ENCODE measurements at places on chromosomes 12 and 14. TPM values are rescaled to one million over a fixed set of nuclear protein-coding genes. Genes with fewer than 3 reads are reported as not detected.

The HOTAIR gene
- total RNA-seq, result not detected

The CD27 gene
- total RNA-seq, result not detected

The XRCC3 gene
- total RNA-seq, result 18.1 TPM

The TMEM30B gene
- 3.8 TPM for total RNA-seq

The MLXIP gene
- 15.4 TPM for total RNA-seq

The OAS1 gene
- total RNA-seq, result 7.8 TPM

The MORN3 gene
- 0.63 TPM for total RNA-seq

The MUCL1 gene
- total RNA-seq, result not detected

The GLT8D2 gene
- 46.0 TPM for total RNA-seq

The GUCY2C gene
- total RNA-seq, result not detected

The FGF23 gene
- not detected for total RNA-seq

The WSCD2 gene
- total RNA-seq, result not detected

The HSPB8 gene
- total RNA-seq, result 7.7 TPM

The RHOF gene
- 10.9 TPM for total RNA-seq

The MYH6 gene
- not detected for total RNA-seq

The TMEM119 gene
- total RNA-seq, result 164 TPM

The SLC10A1 gene
- not detected for total RNA-seq

The OR6C76 gene
- not detected for total RNA-seq

The PLEKHH1 gene
- total RNA-seq, result 0.45 TPM

The OR4K17 gene
- not detected for total RNA-seq

The PPP2R3C gene
- 26.2 TPM for total RNA-seq

The RAD51AP1 gene
- total RNA-seq, result 2.9 TPM

The CCDC196 gene
- not detected for total RNA-seq

The YBX3 gene
- total RNA-seq, result 139 TPM

The STYX gene
- total RNA-seq, result 50.7 TPM

The DNAJC22 gene
- total RNA-seq, result 1.6 TPM

The PTPRR gene
- not detected for total RNA-seq

The ACSS3 gene
- total RNA-seq, result 24.5 TPM

The ACSM4 gene
- not detected for total RNA-seq

The PLA2G1B gene
- total RNA-seq, result not detected

The SOAT2 gene
- not detected for total RNA-seq

The ASCL1 gene
- total RNA-seq, result not detected

The GYS2 gene
- total RNA-seq, result not detected

The SERPINA3 gene
- 13.6 TPM for total RNA-seq

The SLC7A8 gene
- 11.7 TPM for total RNA-seq

The SFSWAP gene
- total RNA-seq, result 27.0 TPM
